ENCODE measurements at places on chromosomes 13 and 19.

- DNase-seq: no peak
These were observed 249.1 kb downstream of the GGACT start for GRCh38 chr13:100339411-100339940.

DNA sequence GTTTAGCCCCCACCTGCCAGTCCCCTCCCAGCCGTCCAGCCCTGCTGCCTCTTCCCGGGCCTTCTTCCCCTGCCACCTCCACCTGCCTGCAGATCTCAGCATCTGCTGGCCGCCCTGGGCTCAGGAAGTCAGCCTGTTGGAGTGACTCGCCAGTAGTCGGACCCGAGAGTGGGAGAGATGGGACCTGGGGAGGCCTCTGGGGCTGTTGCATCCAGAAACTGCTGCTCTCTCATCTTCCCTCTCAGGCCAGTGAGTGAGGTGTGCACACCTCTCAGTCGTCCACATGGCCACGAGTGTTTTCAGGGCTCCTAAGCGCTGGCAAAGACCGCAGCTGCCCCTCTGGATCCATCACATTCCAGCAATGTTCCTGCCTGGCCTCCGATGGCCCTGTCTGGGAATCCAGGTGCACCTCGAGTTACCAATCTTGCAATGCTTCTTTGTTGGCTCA lies 151.8 kb upstream of the SOX1 start:
- no peak for DNase-seq

GRCh38 chr13:76016799-76017400 lies 380.8 kb downstream of the LMO7 start:
- DNase-seq: peak; percentile 8

GRCh38 chr19:5897189-5897969 lies 6.2 kb downstream of the NDUFA11 start:
- no peak for DNase-seq

DNA sequence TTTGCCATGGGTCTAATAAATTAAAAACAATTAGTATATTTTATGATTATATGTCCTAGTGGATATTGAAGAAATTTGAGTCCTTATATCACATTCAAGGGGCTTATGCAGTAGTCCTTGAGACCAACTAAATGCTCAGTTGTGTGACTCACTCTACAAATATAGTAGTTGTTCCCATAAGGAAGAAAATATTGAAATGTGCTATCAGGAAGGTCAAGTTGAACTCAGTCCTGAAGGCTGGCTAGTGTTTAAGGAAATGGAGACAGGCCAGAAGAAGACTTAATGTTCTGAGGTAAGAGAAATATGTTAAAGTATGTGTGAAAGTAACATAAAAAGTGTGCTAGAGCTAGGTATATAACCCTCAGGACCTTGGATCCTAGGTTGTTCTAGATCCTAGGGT lies 766.1 kb upstream of the GPC6 start:
- DNase-seq: no peak

- no peak for DNase-seq
These were observed 740 bp downstream of the ELAVL3 start for GRCh38 chr19:11479898-11480714.

DNA sequence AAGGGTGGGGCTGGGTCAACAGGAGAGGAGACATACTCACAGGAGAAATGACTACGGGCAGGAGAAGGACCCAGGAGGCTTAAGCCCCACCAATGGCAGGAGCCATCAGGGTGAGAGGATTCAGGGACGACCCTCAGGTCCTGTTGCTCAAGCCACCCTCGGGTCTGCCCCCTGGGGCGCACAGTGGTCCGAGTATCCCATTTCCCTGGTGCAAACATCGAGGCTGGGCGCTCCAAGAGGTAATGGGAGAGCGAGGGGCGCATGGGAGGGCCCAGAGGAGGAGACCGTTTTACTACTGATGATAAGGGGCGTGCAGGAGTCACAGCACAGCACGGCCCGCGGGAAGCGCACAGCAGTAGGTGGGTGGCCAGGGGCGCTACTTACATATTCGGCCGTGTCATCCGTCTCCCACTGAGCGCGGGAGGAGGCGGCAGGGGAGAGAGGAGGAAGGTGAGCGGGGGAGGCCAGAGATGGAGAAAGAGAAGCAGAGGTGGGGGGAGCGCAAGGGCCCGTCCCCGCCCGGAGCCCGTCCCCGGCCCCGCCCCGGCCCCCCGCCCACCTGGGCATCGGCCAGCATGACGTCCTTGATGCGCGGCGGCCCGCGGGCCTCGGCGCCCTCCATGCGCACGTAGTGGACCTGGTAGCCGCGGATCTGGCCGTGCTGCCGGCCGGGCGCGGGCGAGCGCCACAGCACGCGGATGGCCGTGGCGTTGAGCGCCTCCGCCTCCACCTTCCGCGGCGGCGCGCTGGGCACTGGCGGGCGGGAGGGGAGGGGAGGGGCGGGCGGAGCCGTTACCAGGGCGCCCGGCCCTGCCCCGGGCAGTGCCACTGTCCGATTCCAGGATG lies 111.5 kb downstream of the PTPRS start:
- no peak for DNase-seq

GRCh38 chr19:29664753-29665214 lies 477 bp upstream of the PLEKHF1 start:
- no peak for DNase-seq

DNA sequence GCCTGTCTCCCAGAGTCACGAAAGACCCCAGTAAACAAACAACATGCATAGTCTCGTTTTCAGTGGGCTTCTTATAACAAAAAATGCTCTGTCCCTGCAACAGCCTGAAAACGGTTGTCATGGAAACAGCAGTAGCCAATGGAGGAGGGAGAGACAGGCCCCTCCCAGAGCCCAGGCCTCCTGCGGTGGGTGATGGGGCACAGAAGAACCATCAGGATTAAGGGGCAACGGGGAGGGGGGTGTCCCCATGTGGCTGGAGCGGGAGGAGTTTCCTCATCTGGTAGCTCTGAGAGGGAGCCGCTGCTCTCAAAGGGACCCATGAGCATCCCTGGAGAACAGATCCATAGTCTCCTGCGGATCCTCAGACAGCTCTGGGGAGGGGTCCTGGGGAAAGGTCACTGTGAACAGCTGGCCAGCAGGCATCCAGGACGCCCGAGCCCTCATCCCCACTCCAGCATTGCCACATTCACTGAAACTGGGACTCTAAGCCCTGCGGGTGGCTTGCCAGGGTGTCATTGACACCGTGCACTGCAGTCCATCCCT lies 37.5 kb upstream of the PNMA8B start:
- DNase-seq: no peak

GRCh38 chr13:50844084-50844875 lies 788 bp upstream of the DLEU7 start:
- no peak for DNase-seq

DNA sequence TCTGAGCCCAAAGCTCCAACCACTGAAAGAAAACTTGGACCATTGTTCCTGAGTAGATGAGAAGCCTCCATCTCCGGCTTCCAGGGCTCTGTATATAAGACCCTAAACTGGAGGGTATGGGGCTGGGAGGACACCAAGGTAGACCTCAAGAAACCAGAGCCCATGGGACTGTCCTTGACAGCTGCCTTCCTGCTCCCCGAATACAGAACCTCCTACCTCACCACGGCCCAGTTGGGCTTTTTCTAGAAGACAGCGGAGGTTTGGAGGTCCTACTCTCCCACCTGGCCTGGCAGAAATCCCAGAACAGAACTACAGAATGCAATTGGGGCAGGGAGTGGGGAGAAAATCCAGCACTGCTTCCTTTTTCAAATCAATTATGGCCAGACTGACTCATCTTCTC lies 177.3 kb upstream of the ZNF507 start:
- DNase-seq: no peak

DNA sequence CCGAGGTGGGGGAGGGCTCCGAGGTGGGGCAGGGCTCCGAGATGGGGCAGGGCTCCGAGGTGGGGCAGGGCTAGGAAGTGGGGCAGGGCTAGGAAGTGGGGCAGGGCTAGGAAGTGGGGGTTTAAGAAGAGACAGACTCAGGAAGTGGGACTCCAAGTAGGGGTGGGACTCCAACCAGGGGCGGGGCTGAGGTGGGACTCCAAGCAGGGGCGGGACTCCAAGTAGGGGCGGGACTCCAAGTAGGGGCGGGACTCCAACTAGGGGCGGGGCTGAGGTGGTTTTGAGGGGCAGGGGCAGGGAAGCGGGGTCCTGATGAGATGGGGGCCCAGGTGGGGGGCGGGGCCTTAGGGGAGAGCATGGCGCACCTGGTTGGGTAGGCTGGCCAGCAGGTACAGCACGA lies 13.6 kb downstream of the CFD start:
- DNase-seq: peak; percentile 91

All from CD4-positive, alpha-beta T cell treated with Interleukin-10 for 1 hour (primary cell).